ENCODE measurements at places on chromosomes 16 and 17.

- DNase-seq = no peak
Observed at GRCh38 chr17:80918731-80919130, 72.9 kb upstream of the CHMP6 start.

DNA sequence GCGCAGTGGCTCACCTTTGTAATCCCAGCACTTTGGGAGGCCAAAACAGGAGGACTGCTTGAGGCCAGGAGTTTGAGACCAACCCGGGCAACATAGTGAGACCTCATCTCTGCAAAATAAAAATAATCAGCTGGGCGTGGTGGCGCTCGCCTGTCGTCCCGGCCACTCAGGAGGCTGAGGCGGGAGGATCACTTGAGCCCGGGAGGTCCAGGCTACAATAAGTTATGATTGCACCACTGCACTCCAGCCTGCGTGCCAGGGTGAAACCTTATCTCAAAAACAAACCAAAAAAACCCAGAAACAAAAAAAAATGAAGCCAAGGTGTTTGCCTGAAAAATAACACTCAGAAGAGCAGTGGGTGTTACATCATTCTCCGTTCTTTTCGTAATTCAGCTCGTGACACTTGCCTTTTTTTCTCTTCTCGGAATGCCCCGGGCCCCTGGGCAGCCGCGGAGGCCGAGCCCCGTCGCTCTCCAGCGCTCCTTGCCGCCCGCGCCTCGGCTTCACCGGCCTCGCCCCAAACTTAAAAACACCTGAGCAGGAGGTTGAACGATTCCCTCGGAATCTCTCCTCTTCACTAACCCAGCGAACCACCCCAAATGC lies 17.0 kb downstream of the PRCD start:
- no peak for DNase-seq

DNA sequence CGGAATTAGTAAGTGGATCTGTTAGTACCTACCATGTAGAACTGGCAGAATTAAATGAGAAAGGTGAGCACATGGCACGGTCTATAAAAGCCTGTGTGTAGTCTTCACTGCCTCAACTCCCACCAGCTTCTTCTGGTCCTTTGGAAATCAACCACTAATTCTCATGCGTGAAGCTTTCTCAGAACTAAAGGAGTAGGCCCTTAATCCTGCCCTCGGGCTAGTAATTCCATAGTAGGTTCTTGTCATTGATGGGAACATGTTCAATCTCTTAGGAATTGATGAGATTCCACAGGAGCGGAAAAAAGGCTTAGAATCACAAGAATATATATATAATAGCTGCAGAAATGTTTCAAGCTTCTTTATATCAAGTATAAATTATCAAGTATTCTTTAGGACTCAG lies 21.7 kb downstream of the CDR2 start:
- no peak for DNase-seq

DNA sequence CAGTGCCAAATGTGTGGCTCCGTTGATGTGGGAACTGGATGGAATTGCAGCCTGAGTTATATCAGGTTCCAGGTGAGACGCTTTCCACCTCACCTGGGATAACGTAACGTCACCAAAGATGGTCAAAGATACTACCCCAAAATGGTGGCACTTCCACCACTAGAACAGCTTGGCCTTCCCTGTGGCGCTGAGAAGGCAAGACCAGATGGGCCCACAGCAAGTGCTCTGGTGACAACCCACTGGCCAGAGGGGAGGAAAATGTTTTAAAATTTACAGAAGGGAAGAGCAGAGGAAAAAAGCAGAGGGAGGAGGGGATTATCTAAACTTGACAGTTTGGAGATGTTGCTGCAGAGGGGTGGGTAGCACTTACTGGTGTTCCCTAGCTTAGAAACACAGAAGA lies 7.5 kb upstream of the ITGA2B start:
- DNase-seq = no peak

DNA sequence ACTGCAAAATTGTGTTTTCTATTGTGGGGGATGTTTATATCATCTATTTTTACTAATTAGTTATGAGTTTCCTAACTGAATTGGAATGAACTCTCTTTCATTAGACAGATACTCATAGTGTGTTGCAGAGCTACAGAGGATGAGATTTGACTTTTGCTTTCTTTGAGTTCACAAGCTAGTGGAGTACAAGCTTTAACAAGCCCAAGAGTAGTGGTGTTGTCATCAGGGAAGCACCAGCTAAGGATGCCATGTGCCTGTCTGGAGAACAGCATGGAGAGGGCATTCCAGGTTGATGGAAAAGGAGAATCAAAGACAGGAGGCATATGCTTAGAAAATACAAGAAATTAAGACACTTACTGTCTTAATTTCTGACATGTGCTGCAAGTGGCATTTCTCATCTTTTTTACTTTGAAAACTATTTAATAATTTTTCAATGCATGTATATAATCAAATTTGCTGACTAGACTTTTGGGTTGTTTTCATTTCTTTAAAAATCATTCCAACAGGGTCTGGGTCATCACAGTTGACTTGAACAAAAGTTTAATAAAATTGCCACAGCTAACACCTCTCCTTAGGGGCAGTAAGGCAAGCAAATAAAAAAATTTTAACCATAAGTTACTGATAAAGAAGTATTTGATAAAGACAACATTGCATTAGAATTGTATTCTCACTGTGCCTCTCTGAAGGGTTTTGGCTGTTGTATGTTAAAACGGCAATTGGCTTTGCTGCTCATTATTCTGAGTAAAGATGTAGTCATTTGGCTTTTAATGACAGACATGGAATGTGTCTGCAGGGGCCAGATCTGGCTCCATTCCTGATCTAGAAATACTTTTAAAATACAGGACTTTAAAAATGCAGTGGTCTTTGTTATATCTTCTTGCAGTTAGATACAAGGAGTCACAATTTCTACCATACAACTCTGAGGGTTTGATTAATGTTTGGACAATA lies 323.7 kb upstream of the CDH11 start:
- no peak for DNase-seq

- DNase-seq = no peak
Observed at GRCh38 chr17:44111777-44112176, 11.7 kb downstream of the HDAC5 start.

- DNase-seq = no peak
Observed at GRCh38 chr16:77913738-77914253, 108.6 kb upstream of the CLEC3A start.

DNA sequence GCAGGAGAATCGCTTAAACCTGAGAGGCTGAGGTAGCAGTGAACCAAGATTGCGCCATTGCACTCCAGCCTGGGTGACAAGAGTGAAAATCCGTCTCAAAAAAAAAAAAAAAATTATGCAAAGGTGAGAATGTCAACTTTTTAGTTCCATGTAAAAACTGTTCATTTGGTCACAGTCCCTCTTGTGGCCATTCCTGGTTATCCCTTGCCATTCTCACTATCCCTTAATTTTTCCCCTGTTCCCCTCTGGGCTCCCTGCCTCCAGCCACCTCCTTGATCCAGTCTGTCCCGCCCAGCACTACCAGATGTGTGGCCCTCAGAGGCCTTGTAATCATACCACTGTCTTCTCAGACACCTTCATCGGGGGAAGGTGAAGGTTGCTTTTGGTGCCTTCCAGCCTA lies 23.4 kb downstream of the DCAF7 start:
- no peak for DNase-seq

GRCh38 chr17:9026741-9027140 lies 5.4 kb downstream of the NTN1 start:
- DNase-seq = no peak

DNA sequence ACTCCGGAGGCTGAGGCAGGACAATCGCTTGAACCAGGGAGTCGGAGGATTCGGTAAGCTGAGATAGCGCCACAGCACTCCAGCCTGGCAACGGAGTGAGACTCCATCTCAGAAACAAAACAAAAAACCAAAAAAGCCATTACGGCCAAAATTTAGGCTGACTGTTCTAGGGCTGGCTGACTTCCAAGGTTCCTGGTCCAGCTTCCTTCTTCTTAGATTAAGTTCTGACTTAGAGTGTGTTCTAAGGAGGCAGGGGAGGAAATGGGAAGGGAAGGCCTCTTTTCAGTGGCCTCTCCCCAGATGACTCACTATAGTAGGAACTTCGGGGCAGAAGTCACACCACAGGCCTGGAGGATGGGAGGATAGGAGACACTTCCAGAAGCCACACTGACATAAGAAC lies 27.7 kb upstream of the CLEC18B start:
- DNase-seq = peak; percentile 87

DNA sequence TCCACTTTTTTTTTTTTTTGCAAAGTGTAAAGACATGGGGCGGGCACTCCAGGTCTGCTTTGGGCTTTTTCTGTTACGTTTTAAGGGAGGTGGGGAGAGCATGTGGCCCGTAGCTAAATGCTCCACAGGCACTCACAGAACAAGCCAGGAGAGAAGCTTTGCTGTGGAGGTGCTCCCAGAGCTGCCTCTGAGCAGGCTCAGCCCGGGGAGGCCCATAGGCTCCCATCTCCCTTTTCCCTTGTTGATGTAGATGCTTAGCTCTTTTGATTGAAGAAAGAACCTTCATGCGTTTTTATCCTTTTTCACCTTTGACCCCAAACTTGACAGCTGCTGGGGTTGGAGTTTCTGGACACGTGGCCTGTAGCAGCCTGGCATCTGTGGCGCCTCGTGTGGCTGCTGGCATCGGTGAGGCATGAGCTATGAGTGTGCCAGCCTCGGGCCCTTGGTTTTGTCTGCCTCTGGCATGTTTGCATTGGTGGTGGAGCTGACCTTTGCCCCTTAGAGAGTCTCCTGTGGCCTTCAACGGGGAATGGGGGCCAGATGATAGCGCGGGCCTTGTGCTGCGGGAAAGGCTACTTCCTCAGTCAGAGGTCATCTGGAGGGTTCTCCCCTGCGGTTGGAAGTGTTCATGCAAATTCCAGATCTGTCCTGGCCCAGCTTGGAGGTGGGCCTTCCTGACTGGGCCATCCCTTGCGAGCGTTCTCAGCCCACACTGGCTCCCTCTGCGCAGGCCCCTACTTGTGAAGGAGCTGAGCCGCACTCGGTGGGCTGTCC lies 20.0 kb upstream of the IL17C start:
- no peak for DNase-seq

GRCh38 chr17:78501241-78502036 lies 75.8 kb downstream of the DNAH17 start:
- no peak for DNase-seq

DNA sequence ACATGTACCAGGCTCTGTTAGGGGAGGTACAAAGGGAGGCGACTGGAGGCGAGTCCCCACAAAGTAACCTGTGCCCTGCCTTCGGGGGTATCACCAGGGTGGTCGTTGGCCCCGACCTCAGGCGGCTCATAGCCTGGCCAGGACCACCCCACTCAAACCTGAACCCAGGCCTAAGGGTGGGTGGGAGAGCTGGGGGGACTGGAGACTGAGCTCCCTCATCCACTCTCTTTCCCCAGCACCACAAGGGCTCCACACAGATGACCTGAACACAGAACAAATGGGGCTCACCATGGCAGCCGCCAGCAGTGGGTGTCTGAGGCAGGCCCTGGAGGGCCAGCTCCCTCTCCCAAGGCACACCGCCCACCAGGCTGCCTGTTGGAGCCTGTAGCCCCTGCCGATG lies 120.6 kb upstream of the TNRC6C start:
- no peak for DNase-seq

DNA sequence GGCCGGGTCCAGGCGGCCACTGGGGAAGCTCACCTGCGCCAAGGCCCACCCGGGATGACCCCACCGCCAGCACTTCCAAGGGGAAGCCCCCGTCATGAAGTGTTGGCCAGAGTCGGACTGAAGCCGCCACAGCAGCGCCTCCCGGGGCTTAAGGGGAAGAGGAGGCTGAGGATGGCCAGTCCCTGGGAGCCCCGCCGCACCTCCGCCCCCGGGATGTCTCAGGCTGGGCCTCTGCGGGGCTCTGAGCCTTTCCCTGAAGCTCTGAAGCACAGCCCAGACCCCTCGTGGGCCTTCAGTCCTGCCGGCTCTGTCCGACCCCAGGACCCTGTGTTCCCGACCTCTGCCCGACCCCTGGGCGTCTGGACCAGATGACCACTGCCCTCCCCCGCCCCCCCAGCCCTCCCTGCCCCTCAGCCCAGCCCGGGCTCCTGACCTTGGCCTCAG lies 42.8 kb upstream of the ACSF3 start:
- DNase-seq = no peak

DNA sequence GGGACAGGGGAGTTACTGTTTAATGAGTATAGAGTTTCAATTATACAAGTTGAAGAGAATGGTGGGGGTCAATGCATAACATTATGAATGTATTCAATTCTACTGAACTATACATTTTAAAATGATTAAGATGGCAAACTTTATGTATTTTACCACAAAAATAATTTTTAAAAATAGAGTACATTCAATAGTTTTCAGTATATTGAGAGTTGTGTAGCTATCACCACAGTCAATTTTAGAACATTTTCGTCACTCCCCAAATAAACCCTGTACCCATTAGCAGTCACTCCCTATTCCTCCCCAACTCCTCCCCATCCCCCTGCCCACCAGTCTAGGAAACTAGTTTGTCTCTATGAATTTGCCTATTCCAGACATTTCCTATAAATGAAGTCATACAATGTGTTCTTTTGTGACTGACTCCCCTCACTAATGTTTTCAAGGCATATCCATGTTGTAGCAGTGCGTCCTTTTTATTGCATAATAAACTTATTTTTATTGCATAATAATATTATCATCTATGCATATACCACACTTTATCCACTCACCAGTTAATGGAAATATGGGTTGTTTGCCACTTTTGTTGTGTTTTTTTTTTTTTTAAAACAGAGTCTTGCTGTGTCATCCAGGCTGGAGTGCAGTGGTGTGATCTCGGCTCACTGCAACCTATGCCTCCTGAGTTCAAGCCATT lies 52.5 kb upstream of the ERN1 start:
- DNase-seq = no peak

DNA sequence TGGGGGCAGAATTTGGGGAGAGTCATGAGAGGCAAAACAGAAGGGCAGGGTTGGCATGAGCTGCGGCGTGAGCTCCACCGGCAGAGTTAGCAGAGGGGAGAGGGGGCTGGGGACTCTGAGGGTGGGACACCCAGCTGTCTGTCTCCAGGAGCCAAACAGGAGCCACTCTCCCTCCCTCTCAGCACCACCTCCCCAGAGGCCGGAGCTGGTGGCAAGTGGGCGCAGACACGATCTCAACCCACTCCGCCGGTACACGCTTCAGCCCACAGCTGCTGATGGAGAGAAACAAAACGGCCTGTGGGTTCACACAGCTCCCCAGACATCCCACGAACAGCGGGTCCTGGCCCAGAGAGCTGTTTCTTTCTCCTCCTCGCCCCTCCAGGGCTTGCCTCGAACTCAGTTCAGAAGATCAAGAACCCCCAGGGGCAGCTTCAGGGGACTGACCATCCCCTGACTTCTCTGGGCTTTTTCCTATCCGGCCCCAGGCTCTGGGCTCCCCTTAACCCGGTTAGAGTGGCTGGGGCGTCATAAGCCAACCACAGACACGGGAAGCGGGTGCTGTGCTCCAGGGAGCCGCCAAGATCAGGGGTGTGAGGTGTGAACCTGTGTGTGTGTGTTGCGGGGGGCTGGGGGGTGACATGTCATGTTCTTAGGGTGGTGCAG lies 7.6 kb downstream of the RHBDF2 start:
- no peak for DNase-seq
